CD4-positive, alpha-beta memory T cell (primary cell): ENCODE measurements at places on chromosomes 1 and 21.

GRCh38 chr21:38377165-38378088, 120.6 kb downstream of the KCNJ15 start:
- no peak for DNase-seq

GRCh38 chr1:27325286-27325685, 3.3 kb downstream of the TMEM222 start:
- DNase-seq: no peak

GRCh38 chr1:183092350-183092749, 69.1 kb downstream of the LAMC1 start:
- DNase-seq: no peak

- DNase-seq: no peak
These were observed 3.3 kb downstream of the CSRP1 start for GRCh38 chr1:201503397-201504176.

DNA sequence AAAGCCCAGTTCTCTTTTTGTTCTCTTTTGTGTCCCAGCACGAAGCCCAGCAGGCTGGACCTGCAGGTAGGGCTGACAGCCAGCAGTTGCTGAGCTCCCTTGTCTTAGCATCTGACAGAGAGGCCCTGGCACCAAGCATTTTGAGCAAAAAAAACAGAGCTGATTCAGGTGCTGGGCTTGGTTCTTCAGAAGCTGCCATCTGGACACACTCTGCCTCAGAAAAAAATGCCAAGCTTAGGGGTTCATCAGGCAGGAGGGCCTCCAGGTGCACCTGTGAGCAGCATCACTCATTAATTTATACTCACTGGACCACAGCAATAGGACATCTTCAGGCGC, 167.1 kb upstream of the PLD5 start:
- no peak for DNase-seq

DNA sequence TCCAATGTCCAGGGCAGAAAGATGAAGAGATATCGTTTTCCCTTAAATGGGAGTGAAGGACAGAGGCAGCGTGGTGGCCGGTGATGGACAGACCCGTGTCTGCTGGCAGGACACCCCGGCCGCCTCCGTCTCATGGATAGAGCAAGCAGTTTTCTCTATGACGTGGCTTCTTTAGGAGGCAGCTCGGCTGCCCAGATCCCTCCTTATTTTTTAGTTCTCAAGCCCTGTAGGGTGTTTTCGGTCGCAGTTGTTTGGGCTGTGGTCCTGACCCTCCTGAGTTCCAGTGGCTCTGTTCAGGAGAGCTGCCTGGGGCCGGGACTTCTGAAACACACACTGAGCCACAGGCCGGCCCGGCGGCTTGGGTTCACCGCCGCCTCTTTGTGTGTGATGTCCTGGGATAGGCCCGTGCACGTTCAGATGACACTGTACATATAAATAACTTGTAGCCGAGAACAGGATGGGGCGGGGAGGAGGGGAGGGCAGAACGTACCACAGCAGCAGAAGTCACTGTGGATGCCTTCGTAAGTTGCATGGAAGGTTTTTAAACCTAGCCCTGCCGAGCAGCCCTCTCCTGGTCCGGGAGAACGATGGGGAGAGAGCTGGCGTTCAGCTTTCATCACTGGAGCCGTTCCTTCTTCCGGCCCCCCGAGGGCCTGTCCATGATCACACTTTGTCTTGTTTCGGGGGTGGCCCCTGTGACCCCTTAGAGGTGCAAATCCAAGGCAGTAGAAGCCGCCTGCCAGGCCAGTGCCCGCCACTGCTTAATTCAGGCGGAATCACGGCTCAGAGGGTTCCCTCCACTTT, 65.2 kb downstream of the SIK1 start:
- DNase-seq: peak; percentile 58

- no peak for DNase-seq
These were observed 6.8 kb upstream of the SLAMF1 start for GRCh38 chr1:160653620-160654016.

DNA sequence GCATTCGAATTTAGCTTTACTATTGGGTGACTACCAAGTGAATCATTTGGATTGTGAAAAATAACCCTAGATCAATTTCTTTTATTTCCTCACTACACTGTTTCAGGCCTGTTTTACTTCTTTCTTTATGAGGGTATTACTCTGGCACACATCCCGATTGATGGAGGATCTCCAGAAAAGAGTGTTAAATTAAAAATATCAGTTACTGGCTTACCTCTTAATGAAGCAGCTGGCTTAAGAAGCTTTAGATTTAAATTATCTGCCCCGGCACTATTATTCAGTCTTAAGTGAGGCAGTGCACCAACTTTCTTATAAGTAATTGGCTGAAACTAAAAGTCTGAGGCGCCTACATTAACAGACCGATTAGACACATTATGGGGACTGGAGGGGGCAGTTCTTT, 1097.4 kb downstream of the TTLL7 start:
- DNase-seq: no peak

- DNase-seq: no peak
These were observed 297.2 kb downstream of the AJAP1 start for GRCh38 chr1:4951601-4952000.

- DNase-seq: no peak
These were observed 13.7 kb downstream of the PTGFRN start for GRCh38 chr1:116923421-116923820.

DNA sequence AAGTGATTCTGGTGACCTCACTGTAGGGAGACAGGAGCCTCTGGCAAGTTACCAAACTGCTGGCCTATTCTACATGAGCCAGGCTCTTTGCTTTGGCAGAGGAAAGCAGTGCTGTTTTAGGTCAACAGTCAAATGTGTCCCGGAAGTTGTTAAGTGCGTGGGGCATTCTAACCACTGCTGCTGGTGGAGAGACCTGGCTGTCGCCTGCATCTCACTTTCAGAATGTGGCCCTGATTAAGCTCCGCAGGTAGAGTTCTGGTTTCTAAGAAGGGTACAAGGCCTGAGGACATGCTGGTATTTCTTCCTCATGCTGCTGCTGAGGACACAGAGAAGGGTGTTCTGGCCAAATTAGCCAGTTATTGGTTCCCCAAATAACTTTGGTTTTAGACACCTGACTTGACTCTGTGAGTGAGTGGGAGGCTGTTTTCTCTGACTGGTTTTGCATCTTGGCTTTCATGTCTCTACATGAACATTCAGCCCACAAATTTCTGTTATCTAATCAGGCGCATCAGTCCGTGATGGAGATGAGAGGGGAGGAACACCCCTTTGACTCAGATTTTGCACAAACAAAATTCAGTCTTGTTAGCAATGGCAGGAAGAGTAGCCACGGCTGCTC, 120.8 kb downstream of the LMO4 start:
- DNase-seq: peak; percentile 46

DNA sequence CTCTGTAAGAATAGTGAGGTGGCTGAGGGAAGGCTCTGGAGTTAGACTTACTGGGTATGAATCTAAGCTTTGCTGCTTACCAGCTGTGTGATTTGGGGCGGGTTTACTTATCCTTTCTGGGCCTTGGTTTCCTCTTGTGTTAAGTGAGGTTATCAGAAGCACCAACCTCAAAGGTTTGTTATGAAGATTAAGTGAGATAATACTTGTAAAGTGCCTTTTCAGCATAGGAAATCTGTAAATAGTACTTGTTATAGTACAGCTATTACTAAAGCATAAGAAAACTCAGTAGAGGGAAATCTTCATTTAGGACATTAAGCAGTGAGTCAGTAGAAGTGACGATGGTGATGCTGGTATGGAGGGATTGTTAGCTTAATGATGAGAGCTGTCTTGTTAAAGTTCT, 12.1 kb downstream of the HHAT start:
- peak; percentile 29 for DNase-seq

DNA sequence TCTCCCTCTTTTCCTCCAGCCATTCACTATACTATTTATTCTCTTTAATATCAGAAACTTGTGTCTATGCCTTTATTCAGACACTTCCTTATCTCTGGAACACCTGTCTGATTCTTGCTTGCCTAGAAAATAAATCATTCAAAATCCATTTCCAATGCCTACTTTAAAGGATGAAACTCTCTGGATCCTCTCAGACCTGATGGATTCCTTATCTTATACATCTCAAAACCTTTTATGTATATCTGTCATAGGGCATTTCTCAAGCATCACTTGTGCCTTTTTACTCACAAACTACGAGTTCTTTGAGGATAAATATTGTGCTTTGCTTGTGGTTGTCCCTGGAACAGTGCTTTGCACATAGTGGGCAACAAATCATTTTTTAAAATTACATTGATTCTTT, 3.8 kb upstream of the ATP6V1G3 start:
- no peak for DNase-seq

DNA sequence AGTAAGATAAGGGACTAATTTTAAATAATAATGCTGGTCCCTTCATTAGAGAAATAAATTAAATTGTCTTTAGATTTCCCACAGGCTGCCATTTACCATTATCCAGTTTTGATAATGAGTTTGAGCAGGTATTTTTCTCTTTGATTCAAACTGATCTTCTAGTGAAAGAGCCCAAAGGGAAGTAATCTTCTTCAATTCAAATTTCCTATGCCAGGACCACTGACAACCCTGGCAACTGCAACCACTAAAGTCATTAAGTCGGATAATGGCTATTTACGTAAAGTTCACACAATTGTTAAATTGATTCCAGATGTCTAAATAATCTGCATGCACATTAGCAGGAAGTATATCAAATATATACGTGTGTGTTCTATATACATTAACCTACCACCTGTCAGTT, 399.3 kb downstream of the PTPRC start:
- DNase-seq: no peak

DNA sequence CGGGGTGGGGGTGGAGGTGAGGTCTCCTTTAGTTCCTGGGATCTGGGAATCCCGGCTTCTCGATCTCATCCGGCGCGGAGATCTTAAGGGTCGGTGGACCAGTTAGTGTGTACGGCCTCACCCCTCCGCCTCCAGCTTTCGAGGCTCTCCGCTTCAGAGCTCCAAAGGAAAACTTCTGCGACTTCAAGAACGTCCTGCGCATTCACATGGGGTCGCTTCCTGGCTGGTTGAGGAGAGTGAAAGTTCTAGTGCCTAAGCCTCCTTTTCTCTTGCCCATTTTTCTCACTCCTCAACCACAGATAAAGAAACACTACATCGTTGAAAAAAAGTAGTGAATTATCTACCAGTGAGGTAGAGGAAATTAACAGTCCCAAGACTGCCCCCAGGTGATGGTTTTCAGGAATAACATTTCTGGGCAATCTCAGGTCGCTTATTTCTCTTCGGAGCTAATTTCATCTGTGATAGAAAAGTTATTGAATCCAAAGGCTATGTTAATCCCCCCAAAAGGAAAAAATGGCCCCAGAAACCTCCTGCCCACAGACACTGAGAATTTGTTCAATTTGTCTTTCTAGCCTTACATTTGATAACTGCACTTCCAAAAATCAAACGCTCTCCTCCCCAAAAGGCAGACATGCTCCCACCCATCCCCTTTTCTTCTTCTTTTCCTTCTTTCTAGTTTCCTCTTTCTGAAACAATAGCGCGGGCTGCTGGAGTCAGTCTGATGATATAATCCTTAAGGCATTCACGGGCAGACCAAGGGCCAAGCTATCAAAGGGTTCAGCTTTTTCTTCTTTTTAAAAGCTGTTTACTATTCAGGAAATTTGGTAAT, 20.6 kb upstream of the TBX15 start:
- no peak for DNase-seq

GRCh38 chr1:207181847-207182246, 77.8 kb downstream of the C4BPA start:
- DNase-seq: peak; percentile 2

GRCh38 chr1:159214149-159214760, 9.6 kb downstream of the ACKR1 start:
- peak; percentile 26 for DNase-seq

DNA sequence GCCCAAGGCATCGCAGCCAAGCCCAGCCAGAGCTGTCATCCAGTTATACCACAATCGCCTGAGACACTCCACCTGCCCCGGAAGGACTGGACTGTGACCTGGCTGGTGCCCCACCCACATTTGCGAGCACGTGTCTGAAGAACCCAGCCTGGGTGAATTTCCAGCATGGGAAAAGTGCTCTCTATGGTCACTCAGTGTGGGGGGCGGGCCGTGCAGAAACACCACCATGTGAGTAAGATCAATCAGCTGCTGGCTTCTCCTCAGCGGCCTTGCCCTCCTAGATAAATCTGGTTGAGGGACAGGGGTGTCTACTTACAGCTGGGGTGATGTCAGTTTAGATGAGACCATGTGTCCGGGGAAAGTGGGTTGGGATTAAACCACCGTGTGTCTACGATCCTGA, 44.8 kb downstream of the URB1 start:
- no peak for DNase-seq

- no peak for DNase-seq
These were observed 62.1 kb downstream of the TP53BP2 start for GRCh38 chr1:223783676-223784075.

DNA sequence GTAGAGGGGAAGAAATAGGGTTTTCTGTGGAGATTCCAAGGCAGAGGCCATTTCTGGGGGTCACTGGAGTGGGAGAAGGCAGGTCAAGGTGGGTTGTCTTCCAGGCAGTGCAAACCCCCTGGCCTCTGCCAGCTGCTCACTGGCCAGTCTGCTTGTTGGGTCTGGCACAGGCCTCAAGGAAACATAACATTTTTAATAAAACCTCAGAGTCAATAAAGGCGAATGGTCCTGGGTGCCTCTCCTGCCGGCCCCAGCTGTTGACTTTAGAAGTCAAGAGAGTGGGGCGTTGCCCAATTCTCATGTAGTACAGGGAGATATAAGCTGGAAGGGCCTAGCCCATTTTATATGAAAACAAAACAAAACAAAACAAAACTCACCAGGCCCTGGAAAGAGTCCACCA, 36.6 kb downstream of the RUNX3 start:
- DNase-seq: no peak

- peak; percentile 74 for DNase-seq
These were observed 70.8 kb upstream of the RHOU start for GRCh38 chr1:228664399-228664914.

- no peak for DNase-seq
These were observed 501.3 kb downstream of the OMA1 start for GRCh38 chr1:58045094-58045705.

GRCh38 chr21:26124896-26125295, 45.7 kb downstream of the APP start:
- no peak for DNase-seq

DNA sequence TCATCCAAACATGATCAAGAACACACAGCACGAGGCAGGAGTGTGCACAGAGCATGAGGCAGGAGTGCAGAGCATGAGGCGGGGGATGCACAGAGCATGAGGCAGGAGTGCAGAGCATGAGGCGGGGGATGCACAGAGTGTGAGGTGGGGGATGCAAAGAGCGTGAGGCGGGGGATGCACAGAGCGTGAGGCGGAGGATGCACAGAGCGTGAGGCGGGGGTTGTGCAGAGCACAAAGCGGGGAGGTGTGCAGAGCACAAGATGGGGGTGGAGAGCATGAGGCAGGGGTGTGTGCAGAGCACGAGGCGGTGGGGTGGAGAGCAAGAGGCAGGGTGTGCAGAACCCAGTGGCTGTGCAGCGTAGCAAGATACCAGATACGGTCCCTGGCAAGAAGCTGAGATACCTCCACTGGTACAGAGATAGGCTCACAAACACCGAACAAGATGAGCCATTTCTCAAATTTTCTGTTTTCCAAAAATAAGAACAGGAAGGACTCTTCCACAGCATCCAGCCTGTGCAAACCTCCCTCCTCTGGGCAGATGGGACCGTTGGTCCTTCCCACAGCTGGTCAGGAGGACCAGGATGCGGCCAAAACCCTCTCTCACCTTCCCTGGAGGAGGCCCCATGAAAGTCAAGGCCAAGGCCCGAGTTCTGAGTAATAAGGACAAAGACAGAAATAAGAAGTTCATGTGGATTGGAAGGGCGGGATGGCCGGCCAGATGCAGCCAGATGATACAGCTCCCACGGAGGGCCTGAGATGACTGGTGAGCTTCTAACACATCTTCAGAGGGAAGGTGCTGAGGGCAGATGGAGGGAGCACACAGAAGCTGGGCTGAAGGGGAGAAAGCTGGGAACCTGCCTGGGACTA, 12.0 kb downstream of the SPATC1L start:
- no peak for DNase-seq
